ENCODE measurements at places on chromosomes 6 and 20.

DNA sequence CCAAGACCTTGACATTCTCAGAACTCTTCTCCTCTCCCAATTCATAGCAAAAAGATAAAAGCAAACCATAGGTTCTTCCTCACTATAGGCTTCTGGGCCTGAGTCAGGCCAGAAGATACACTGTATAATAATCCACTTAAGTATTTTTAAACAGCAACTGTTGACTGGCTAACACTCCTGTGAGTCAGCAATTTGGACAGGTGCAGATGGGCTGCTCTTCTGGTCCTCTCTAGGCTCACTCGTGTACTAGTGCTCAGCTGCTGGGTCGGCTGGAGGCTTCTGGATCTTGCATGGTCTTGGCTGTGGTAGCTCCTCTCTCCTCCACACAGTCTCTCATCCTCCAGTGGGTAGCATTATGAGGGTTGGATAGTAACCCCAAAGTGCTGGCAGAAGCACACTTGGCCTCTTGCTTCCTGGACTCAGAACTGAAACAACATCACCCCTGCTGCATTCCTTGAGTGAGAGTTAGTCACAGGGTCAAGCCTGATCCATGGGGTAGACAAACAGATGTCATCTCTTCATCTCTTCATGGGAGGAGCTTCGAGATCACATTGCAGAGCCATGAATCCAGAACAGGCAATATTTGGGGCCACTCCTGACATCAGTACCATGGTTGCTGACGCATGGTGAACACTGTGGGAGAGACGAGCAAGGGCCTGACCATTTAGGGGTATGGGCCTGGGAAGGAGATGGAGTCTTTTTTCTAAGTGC, 86.9 kb downstream of the C6orf118 start:
- DNase-seq: no peak

GRCh38 chr6:78513856-78514255, 353.5 kb upstream of the IRAK1BP1 start:
- DNase-seq: no peak

DNA sequence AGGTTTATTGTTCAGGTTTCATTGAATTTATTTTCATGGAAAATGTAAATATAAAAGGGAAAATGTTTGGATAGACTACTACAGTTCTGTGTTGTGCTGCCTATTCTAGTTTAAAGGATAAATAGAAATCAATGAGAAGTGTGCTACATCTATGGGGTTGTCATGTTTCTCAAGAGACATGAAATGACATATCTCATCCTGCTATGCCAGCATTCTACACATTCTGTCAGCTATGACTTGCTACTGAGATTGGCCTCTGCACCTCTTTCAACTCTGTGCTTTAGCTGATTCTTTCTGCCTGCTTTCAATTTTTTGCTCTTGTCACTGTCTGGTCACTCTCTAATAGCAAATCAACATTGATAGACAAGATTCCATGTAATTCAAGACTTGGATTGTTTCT, 33.8 kb upstream of the COL19A1 start:
- DNase-seq: no peak

GRCh38 chr6:167398214-167399050, 73.5 kb downstream of the TTLL2 start:
- DNase-seq: no peak

GRCh38 chr6:26545627-26546026, 7.5 kb downstream of the HMGN4 start:
- DNase-seq: no peak

DNA sequence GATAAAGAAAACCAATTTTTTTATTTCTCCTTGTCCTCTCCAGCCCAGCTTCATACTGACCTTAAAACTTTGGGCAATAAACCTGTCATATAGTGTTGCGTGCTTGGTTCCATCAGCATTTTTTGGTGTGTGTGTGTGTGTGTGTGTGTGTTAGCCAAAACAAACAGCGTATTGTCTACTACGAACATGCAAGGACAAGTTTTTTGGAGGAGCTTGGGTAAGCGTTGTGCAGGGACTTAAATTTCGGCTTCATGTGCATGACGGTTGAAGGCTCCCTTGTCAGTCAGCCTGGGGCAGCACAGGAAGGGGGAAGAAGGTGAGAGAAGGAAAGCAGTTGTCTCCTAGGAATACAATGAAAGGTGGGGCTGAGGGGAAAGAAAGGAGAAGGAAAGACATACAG, 62.0 kb upstream of the PAX1 start:
- DNase-seq: no peak

- DNase-seq: no peak
Measured at GRCh38 chr6:135066397-135066796, 11.8 kb upstream of the HBS1L start.

GRCh38 chr6:25579902-25580495, 72.0 kb upstream of the SCGN start:
- DNase-seq: no peak

GRCh38 chr6:78188891-78189290, 536.1 kb downstream of the MEI4 start:
- DNase-seq: no peak

GRCh38 chr6:165092881-165093595, 216.4 kb downstream of the C6orf118 start:
- no peak for DNase-seq

DNA sequence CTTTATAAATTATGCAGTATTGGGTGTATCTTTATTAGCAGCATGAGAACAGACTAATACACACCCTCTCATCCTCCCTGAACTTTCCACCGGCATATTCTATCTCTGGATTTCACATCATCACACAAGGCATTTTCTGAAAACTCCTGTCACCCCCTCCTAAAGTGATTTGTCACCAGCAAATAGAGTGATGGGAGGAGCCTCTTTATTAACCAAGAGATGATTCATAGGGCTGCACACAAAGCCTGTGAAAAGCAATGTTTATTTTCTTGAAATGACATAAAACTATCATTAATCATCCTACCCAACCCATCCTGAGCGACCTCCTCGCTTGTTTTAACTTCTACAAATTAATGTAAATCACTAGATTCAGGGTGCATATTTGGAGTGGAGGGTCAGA, 394.7 kb upstream of the SULF2 start:
- DNase-seq: no peak

Data from hippocampal formation (tissue), 2 donors.